H4 (cell line): ENCODE measurements at places on chromosomes 5 and 9. TPM values are rescaled to one million over a fixed set of nuclear protein-coding genes. Genes with fewer than 3 reads are reported as not detected.

- DNase-seq, result no peak
Observed at GRCh38 chr9:69444791-69445190, 119.8 kb downstream of the ENTREP1 start.

The FASTKD3 gene
- 34.4 and 41.9 TPM in 2 replicates for total RNA-seq

GRCh38 chr5:128881502-128882018, 83.7 kb upstream of the SLC27A6 start:
- DNase-seq, result no peak

GRCh38 chr5:143052967-143053682, 282.9 kb downstream of the ARHGAP26 start:
- DNase-seq, result no peak

The PIP5K1B gene
- total RNA-seq, result 0.72 TPM in 1 of 2 replicates, not detected in the other

The TRPM6 gene
- 0.12 and 0.29 TPM in 2 replicates for total RNA-seq

GRCh38 chr5:154242964-154243376, 52.4 kb downstream of the GALNT10 start:
- DNase-seq, result no peak

GRCh38 chr5:172245046-172245445, 38.5 kb downstream of the UBTD2 start:
- DNase-seq, result no peak

GRCh38 chr5:90944116-90944515, 385.5 kb downstream of the ADGRV1 start:
- DNase-seq, result no peak

GRCh38 chr9:126536841-126537465, 76.8 kb upstream of the LMX1B start:
- no peak for DNase-seq

GRCh38 chr5:322281-322941, 897 bp downstream of the AHRR start:
- no peak for DNase-seq

- no peak for DNase-seq
Observed at GRCh38 chr9:93587651-93588347, 11.4 kb downstream of the PHF2 start.

DNA sequence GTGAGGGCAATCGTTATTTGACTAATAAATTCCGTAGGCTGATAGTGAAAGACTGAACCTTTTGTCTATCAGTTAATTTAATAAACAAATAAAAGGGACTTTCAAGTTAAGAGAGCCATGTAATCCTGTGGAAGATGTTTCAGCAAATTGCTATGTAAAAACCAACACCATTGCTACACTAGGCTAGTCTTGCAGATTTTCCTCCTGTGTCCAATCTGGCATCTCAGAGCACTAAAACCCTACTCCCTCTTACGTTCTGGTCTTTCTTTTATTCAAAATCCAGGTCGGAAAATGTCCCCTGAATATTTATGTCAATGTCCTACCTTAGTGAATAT, 478.8 kb upstream of the TNC start:
- DNase-seq, result no peak

GRCh38 chr5:67476531-67476930, 279.9 kb upstream of the CD180 start:
- DNase-seq, result peak; percentile 29

GRCh38 chr9:77554586-77555105, 93.5 kb downstream of the GNA14 start:
- DNase-seq, result no peak

- DNase-seq, result no peak
Observed at GRCh38 chr5:68086439-68086838, 129.1 kb upstream of the PIK3R1 start.

The SAXO1 gene
- total RNA-seq, result under 0.01 TPM in 1 of 2 replicates, not detected in the other

The UGT3A1 gene
- total RNA-seq, result not detected in 2 replicates

The COMMD10 gene
- 124 and 137 TPM in 2 replicates for total RNA-seq

The ZNF483 gene
- total RNA-seq, result 0.21 TPM in 1 of 2 replicates, not detected in the other

DNA sequence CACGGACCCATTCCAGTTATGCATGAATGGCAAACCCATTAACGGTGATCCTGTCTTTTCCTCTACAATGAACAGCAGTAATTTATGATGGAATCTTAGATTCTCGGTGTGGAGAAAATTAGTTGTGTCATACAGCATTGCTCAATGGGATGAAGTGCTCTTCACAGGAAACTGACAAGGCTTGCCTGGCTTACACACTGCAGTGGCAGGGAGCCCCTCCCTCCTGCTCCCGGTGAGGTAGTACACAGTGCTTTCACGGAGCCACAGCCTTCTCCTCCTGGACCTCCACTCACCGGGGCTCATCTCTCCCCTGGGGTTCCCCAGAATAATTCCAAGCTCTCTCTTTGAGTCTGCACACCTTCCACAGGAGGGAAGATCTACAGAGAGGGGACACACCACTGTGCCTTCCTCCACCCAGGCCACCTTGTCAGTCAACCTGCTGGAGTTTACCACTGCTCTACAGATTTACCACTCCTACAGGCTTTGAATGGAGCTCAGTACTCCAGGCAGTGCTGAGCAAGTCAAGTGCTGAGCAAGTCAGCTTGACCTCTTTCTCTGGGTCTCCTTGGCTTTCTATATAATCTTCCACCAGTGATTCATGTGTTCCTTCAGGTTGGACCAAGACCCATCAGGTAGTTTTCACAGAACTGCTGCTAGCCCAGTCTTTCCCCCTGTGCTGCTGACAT, 59.1 kb upstream of the TBC1D2 start:
- DNase-seq, result no peak

DNA sequence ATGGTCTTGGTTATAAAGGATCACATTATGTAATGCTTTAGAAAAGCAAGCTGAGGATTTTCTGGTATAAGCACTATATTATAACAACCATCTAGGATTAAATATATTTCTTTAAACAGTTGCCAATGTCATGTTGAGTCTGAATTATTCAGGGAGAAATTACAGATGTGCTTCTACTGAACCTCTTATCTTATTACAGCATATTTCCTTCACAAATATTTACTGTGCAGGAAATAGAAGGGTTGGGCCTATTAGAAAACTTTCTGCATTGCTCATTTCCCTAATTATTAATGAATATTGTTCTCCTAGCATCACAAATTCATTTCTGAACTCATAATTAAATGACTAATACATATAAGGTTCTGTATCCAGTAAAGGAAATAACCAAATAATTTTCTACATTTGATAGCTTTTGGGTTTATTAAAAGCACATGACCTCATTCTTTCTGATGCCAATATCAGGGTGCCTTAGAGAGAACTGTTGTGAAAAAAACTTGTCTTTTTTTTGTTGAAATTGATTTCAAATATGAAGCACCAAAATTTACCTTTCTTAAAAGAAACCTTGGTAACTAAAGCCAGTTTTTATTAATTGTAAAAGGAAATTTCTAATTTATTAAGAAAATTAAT, 476.8 kb upstream of the PTGER4 start:
- DNase-seq, result no peak

The RAPGEF6 gene
- total RNA-seq, result 9.8 and 11.0 TPM in 2 replicates

GRCh38 chr9:98992885-98993569, 49.3 kb downstream of the COL15A1 start:
- DNase-seq, result no peak

DNA sequence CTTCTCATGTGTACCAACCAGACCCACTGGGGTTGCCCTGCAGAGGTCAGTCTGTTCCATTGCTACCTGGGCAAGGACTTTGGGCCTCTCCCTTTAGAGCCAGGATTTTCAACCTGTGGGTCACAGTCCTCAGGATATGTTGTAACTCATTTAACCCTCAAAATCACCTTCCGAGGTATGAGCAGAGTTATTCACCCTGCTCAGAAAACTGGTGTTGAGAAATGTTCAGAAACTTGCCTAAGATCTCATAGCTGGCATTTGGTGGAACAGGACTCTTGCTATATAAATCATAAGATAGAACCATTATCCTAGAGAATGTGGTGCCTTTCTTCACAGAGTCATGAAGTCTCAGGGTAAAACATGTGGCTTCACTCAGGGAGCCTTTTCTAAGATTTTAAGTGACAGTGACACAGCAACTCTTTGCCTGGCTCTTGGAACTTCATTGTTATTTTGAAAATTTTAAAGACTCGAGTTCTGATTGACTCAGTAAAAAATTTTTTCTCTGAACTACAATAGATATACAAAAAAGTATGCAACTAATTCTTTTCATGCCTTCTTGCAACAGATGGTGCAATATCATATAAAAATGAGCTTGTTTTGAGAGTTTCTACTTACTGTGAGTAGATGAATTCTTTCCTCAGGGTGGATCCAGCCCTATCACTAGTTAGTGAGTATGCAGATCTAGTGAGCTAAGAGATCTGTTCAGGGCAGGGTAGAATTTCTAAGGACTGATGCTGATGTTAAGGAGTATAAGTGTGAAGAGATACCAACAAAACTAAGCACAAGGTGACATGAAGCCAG, 29.5 kb downstream of the CAST start:
- no peak for DNase-seq
